K562 (cell line): ENCODE measurements at places on chromosomes 1 and 21. TPM values are rescaled to one million over a fixed set of nuclear protein-coding genes. Genes with fewer than 3 reads are reported as not detected.

The MAP7D1 gene
- 101 and 108 TPM in 2 replicates for total RNA-seq

The FMO3 gene
- total RNA-seq = 0.22 TPM in 1 of 2 replicates, not detected in the other

The CHD5 gene
- 0.09 and 0.16 TPM in 2 replicates for total RNA-seq

The TNNT2 gene
- total RNA-seq = not detected in 2 replicates

The KCNE2 gene
- not detected in 2 replicates for total RNA-seq

The FCGR3B gene
- 0.11 and 0.49 TPM in 2 replicates for total RNA-seq

The VTCN1 gene
- total RNA-seq = not detected in 2 replicates

The KCNJ15 gene
- total RNA-seq = 0.69 and 2.5 TPM in 2 replicates

The CLCNKB gene
- total RNA-seq = 1.1 TPM in 2 replicates

The SELP gene
- not detected in 2 replicates for total RNA-seq

The CD53 gene
- total RNA-seq = 68.2 and 79.5 TPM in 2 replicates

The PEF1 gene
- total RNA-seq = 61.0 and 61.9 TPM in 2 replicates

The SELE gene
- not detected in 2 replicates for total RNA-seq

The SPATA1 gene
- 2.2 and 2.3 TPM in 2 replicates for total RNA-seq

DNA sequence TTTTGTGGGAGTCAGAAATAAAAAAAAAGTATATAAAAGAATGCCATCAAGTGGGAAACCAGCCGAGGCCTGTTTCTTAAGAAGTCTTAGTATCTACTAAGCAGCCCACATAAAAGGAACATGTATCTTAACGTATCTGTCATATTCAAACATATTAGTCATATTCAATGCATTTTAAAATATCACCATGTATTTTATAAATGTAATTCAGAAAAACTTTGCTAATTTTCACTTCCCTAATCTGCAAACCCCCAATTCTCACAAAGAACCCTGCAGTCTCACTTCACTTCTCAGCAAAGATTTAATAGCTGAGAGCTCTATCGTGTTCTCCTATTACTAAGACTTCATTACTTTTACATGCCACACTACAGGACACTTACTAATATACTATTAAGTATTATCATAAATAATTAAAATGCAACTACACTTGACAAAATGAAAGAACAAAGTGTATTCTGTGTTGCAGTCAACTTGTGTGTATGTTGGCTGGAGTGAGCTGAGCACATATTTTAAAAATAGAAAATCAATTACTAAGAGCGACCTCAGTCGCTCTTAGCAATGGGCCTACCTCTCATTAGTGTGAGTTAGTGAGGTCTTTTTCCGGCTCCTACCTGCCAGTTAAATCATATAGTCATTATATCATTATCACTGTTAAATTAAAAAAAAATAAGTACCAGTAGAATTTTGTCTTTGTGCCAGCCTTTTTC, 484.3 kb downstream of the LMO4 start:
- no peak overlapping the region for H3K27ac ChIP-seq
- no peaks in the 10 kb centered on the region; the same call in 1 of the 2 replicates for H3K4me1 ChIP-seq
- no peak overlapping the region for H3K4me3 ChIP-seq

DNA sequence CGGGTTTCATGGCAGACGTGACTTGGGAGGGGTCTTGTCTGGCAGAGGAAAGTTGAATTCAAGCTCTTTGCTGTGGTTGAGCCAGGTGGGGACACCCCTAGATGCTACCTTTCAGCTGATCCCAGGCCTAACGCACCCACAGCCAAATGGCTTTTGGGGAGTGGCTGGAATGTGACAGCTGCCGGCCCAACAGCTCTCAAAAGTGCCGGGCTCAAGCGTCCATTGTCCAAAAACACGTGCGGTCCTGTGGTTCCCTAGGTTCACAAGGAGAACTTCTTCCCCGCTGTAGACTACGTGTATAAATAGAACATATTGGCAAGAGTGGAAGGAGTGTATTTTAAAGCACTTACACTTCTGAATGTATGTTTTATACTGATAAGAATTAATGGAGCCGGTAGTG, 87.1 kb upstream of the ARHGEF16 start:
- no peak overlapping the region for H3K27ac ChIP-seq
- no peak overlapping the region for H3K4me3 ChIP-seq
- no peaks in the 10 kb centered on the region for H3K4me1 ChIP-seq
- no peaks in the 10 kb centered on the region for H3K36me3 ChIP-seq

DNA sequence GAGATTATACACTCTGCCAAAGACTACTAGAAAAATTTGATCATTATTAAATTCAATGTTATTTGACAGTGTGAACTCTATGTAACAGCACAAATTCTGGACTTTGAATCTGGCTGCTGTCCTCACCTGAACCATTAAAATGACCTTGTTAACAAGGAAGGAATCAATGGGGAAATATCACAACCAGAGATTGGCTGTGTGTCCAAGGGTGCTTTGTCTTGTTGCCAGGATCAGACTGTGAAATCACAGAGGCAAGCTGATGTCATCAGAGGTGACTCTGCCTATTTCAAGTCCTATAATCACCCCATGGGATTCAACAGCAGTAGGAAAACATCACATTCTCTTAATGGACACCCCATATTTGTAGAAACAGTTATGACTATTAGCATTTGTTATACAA, 46.8 kb downstream of the ADAMTS5 start:
- no peak for DNase-seq
- no peaks in the 10 kb centered on the region for H3K36me3 ChIP-seq
- H3K4me3 ChIP-seq = no peak overlapping the region
- H3K27me3 ChIP-seq = no peaks in the 10 kb centered on the region
- no peaks in the 10 kb centered on the region for H3K4me1 ChIP-seq

- peak overlapping the region; percentile 34 for H3K4me3 ChIP-seq
- peaks cover 70% of the 10 kb centered on the region for H3K4me1 ChIP-seq
- H3K36me3 ChIP-seq = no peaks in the 10 kb centered on the region
- no peak for DNase-seq
These were observed 701 bp upstream of the INSRR start for GRCh38 chr1:156859523-156860112.

- H3K4me1 ChIP-seq = no peaks in the 10 kb centered on the region
- DNase-seq = no peak
- no peaks in the 10 kb centered on the region for H3K36me3 ChIP-seq
- H3K27me3 ChIP-seq = no peaks in the 10 kb centered on the region
These were observed 660.6 kb upstream of the ADGRL4 start for GRCh38 chr1:79667166-79667565.

DNA sequence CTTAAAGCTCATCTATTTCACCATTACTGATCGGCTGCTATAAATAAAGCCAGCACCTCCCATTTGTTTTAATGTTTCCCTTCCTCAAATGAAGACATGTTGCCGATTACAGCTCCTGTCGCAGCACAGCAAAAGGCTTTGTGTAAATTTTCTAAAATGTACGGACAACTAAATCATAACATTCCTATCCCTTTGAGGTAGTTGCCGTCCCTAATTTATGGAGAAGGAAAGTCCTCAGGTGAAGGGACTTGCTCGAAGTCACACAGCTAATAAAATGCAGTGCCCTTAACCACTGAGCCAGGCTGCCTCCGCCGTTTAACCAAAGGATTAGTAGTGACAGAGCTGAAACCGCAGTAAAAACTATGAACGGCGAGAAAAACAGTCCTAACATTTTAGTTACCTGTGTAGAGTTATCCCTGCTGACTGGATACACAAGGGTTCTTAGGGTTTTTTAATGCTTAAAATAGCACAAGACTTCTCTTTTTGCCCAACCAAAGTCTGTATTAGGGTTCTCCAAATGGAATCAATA, 871 bp downstream of the PINK1 start:
- H3K27me3 ChIP-seq = no peaks in the 10 kb centered on the region
- peak overlapping the region; percentile 96 for H3K4me3 ChIP-seq
- H3K4me1 ChIP-seq = peaks cover 12% of the 10 kb centered on the region
- peak overlapping the region; percentile 35; the same call in 2 of the 3 replicates for H3K27ac ChIP-seq
- DNase-seq = no peak

GRCh38 chr1:62746086-62746808, 37.7 kb upstream of the ATG4C start:
- no peak for DNase-seq
- no peak overlapping the region for H3K4me3 ChIP-seq
- H3K27me3 ChIP-seq = no peaks in the 10 kb centered on the region
- H3K36me3 ChIP-seq = no peaks in the 10 kb centered on the region
- H3K27ac ChIP-seq = no peak overlapping the region

GRCh38 chr21:35982717-35983116, 77.6 kb downstream of the SETD4 start:
- no peak overlapping the region for H3K27ac ChIP-seq
- no peaks in the 10 kb centered on the region for H3K36me3 ChIP-seq
- no peak overlapping the region for H3K4me3 ChIP-seq
- DNase-seq = no peak
- no peaks in the 10 kb centered on the region for H3K4me1 ChIP-seq

GRCh38 chr1:35499652-35500176, 57.5 kb downstream of the KIAA0319L start:
- peaks cover 3% of the 10 kb centered on the region; the same call in 1 of the 2 replicates for H3K4me1 ChIP-seq
- DNase-seq = peak; percentile 88
- no peak overlapping the region for H3K4me3 ChIP-seq
- H3K27me3 ChIP-seq = no peaks in the 10 kb centered on the region
- H3K27ac ChIP-seq = peak overlapping the region; percentile 17; the same call in 1 of the 3 replicates

DNA sequence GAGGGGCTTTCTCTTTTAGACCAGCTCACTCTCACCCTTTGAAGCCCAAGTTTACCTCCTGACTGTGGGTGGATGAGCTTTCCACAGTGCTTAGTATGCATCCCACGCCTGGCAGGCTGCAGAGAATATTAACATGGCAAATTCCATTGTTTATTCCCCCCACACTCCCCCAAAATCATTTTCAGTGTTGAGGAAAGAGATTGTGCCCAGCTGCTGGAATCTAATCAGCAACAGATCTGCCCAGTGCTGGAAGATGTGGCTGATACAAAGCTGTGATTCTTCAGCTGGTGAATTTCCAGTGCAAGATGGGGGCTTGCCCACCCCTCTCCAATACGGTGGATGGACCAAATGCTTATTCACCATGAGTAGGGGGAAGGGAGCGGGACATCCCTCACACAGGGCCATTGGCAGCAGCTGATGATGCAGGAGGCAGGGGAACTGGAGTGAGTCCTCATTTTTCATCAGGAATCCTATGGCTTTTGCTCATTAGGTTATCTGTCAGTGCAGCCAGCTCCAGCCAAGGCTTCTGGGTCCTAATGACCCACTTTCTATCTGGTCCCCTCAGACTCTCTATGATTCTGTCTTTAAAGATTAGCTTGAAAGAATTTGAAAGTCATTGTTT, 39.7 kb upstream of the KCNA3 start:
- no peak overlapping the region for H3K4me3 ChIP-seq
- no peaks in the 10 kb centered on the region for H3K36me3 ChIP-seq
- peaks cover 6% of the 10 kb centered on the region; the same call in 1 of the 2 replicates for H3K27me3 ChIP-seq
- DNase-seq = no peak

GRCh38 chr1:7043719-7044535, 258.7 kb downstream of the CAMTA1 start:
- no peaks in the 10 kb centered on the region for H3K4me1 ChIP-seq
- no peak overlapping the region for H3K4me3 ChIP-seq
- H3K27ac ChIP-seq = no peak overlapping the region
- no peaks in the 10 kb centered on the region for H3K36me3 ChIP-seq

GRCh38 chr21:25582888-25583287, 24.4 kb downstream of the MRPL39 start:
- H3K4me3 ChIP-seq = no peak overlapping the region
- peaks cover 16% of the 10 kb centered on the region; the same call in 1 of the 3 replicates for H3K36me3 ChIP-seq
- DNase-seq = no peak
- no peaks in the 10 kb centered on the region for H3K4me1 ChIP-seq
- no peak overlapping the region for H3K27ac ChIP-seq

GRCh38 chr1:161071886-161072371, 2.2 kb upstream of the ARHGAP30 start:
- peaks cover 22% of the 10 kb centered on the region for H3K4me1 ChIP-seq
- no peak overlapping the region for H3K4me3 ChIP-seq
- peak; percentile 77 for DNase-seq
- no peak overlapping the region for H3K27ac ChIP-seq
- H3K36me3 ChIP-seq = no peaks in the 10 kb centered on the region

DNA sequence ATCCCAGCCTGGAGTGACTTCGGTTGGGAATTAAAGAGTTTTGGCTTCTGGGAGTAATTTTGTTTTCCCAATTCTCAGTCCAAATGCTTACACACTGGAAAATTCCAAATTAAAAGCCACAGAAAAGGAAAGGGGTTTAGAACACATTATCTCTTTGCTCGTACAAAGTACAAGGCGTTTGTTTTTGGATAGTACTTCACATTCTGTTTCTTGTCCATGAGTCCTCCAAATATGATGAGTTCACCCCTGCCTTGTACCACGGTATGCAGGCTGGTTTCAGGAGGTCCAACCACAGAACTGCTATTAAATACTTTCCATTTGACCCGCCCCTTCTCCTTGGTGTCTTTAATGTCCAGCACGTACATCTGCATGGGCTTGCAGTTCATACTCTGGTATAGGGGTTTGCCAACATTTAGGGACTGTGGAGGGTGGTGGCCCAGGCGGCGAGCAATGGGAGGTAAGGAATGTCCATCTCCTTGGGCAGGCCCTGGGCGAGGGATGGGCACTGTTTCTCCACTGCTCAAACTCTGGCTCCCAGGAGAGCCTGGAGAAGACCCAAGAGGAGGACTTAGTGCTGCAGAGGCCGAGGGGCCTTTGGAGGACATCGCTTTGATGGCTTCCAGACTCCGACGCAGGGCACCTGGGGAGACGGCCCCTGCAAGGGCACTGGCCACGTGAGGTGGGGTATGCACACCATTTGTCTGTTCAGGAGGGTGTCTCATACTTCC, 13.7 kb upstream of the CPLANE2 start:
- peaks cover 8% of the 10 kb centered on the region for H3K4me1 ChIP-seq

DNA sequence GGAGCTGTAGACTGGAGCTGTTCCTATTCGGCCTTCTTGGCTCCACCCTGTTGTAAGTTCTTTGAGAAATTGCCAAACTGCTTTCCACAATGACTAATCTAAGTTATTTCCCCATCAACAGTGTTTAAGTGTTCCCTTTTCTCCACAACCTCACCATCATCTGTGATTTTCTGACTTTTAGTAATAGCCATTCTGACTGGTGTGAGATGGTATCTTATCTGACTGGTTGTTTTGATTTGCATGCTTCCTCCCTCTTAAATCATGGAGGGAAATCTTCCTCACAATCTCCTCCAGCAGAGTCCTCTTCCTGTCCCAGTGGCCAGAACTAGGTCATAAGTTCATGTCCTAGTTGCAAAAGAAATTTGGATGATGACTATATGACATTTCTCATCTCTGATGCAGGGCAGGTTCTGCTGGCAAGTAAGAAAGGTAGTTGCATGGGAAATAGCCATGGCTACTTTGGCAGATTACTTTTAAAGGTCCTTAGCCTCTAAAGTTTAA, 294.0 kb downstream of the LRRC40 start:
- no peaks in the 10 kb centered on the region for H3K36me3 ChIP-seq
- H3K4me3 ChIP-seq = no peak overlapping the region
- no peaks in the 10 kb centered on the region for H3K4me1 ChIP-seq
- DNase-seq = no peak
- no peak overlapping the region for H3K27ac ChIP-seq
- no peaks in the 10 kb centered on the region for H3K27me3 ChIP-seq

- H3K27me3 ChIP-seq = peaks cover 11% of the 10 kb centered on the region; the same call in 1 of the 2 replicates
- no peaks in the 10 kb centered on the region for H3K36me3 ChIP-seq
- no peak for DNase-seq
- H3K4me1 ChIP-seq = peaks cover 2% of the 10 kb centered on the region; the same call in 1 of the 3 replicates
These were observed 18.1 kb downstream of the SLC45A3 start for GRCh38 chr1:205662135-205662738.

DNA sequence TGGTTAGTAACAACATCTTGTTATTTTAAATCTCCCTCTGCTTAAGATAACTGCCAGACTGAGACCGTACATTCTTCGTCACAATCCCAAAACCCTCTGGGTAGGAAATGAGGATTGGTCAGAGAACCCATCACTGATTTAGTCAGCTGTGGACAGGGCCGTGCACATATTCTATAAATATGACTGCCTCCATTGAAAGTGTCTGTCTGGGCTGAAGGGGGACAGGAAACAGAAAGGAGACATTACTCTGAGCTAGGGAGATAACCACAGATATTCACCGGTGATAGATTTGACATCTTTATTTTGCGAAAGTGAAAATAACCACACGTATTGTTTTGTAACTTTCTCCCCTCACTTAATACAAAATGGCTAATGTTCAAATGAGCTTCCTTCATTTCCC, 36.9 kb upstream of the ST6GALNAC5 start:
- DNase-seq = no peak
- H3K27ac ChIP-seq = no peak overlapping the region
- H3K36me3 ChIP-seq = no peaks in the 10 kb centered on the region
- no peak overlapping the region for H3K4me3 ChIP-seq
